NCI-H1930 (cell line): ENCODE measurements at places on chromosomes 13 and 19.

- no peak for DNase-seq
Measured at GRCh38 chr13:51534041-51534817, 50.0 kb upstream of the WDFY2 start.

DNA sequence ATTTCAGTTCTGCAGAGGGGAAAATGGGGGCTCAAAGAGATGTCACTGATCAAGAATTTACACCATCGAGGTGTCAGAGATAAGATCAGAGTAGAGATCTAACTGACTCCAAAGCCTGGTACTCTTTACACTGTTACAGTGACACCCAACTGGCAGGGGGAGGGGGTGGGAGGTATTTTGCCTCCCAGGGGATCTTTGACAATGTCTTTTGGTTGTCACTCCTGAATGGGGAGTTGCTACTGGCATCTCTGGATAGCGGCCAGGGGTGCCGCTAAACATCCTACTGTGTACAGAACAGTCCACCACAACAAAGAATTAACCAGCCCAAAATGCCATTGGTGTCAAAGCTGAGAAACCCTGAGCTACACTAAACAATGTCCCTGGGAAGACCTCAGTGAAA lies 3.1 kb downstream of the FPR3 start:
- DNase-seq = no peak

DNA sequence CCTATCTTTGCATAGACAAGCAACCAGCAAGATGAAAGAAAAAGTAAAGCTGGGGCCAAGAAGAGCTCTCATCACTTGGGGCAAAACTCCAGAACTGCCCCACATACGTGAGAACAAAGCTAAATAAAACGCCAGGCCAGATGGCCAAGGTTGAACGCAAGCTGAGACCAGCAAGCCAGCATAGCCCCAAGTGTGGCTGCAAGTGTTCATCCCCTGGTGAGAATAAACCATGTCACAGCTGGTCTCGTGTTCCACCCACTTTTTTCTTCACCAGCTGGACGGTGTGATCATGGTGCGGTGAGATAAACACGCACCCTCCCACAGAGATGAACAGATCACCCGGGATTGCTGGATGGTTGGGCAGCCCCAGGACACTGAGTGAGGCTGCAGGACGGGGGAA lies 109.6 kb upstream of the CACNA1A start:
- no peak for DNase-seq

GRCh38 chr19:31512181-31512970 lies 163.1 kb upstream of the TSHZ3 start:
- DNase-seq = no peak

- DNase-seq = no peak
Measured at GRCh38 chr13:23477101-23477500, 43.6 kb upstream of the SACS start.

DNA sequence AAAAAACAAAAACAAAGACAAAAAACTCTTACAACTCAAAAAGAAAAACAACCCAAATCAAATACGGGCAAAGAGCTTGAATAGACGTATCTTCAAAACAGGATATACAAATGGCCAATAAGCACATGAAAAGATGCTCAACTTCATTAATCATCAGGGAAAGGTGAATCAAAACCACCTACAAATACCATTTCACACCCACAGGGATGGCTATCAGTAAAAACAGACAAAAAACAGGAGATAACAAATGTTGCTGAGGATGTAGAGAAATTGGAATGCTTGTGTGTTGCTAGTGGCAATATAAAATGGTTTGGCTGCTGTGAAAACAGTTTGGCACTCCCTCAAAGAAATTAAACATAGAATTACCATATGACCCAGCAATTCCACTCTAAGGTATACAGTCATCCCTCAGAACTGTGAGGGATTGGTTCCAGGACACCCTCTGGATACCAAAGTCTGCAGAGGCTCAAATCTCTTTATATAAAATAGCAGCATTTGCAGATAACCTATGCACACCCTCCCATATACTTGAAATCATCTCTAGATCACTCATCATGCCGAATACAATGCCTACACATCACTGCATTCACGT lies 29.7 kb downstream of the MLLT1 start:
- no peak for DNase-seq

- DNase-seq = no peak
Measured at GRCh38 chr13:76937281-76937820, 11.0 kb upstream of the ACOD1 start.

- no peak for DNase-seq
Measured at GRCh38 chr13:30340331-30341250, 33.2 kb upstream of the KATNAL1 start.

DNA sequence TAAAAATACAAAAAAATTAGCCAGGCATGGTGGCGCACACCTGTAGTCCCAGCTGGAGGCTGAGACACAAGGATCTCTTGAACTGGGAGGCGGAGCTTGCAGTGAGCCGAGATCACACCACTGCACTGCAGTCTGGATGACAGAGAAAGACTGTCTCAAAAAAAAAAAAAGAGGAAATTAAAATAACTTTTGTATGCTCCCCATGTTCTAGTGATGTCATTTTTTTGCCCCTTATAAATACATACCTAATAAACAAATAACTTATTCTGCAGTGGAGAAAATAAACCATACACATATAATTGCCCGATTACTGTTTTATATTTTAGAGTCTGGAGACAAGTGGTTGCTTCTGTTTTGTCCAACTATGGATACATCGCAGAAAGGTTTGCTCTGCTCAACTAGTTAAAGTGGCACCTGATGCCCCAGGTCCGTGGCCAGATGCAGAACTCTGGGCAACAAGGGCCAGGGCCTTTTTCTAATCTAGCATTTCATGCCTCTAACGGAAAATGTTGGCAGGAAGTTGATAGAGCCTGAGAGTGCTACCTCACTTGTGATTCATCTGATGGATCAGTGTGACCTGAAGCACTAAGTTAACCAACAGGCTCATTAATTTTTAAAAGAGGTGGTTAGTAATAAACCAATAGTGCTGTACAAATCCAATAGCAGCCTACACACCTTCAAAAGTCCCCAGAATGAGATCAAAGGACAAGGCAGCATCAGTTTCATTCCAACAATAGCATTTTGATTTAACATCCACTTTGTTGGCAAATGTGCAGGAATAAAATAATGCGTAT lies 18.8 kb downstream of the UBE2L5 start:
- no peak for DNase-seq

DNA sequence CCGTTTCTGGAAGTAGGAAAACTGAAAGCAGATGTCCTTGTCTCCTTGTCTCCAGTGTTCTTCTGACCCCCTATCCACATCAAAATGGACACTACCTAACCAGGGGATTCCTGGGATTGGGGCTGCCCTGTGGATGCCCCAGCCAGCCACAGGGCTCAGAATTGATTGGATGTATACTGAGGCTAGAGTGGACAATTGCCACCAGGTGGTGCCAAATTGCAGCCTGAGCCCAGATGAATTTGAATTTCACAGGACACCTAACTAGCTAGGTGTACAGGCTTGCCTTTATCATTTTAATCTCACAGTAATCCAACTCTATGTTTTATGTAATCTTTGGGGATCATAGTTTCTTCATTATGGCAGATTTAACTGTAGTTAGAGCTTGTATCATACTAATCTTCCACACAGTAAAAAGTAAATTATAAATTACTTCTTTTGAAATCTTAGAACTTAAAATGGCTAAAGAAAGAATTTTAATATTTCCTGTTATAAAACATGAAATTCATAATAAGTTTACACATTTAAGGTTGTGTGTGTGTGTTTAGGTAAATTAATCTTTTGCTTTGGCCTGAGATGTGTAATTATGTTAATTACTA lies 58.0 kb downstream of the PIBF1 start:
- peak; percentile 35 for DNase-seq

DNA sequence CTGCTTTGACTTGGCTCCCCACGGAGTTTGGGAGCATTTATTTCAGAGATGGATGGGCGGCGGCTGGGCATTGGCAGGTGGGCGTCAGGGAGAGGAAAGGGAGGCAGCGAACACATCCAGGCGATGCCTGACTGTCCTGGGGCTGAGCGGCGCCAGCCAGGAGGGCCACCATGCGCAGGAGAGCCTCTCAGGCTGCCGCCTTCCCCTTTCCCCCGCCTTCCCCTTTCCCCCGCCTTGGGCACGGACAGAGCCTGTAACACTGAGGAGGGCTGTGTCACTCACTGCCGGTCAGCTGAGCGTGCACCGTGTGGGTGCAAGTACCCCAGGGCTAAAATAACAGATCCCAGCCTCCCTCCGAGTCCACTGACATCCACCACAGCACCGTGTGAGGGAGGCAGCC lies 11.4 kb downstream of the MCF2L start:
- no peak for DNase-seq

DNA sequence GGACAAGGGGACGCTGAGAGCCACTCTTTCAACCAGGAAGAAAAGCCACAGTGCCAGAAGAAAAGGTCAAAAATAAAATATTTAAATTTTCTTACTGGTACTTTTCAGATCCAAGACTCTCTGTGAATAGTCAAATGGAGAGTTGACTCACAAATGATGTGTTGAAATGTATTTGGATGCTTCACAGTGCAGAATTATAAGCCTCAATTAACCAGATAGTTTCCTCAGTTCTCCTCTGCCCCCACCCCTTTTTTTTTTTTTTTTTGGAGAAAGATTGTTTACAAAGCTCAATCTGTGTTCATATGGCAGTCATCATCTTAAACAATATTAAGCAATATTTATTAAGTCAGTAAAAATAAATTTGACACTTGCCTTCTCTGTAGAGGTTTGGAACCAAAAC lies 470.8 kb downstream of the FGF9 start:
- no peak for DNase-seq

DNA sequence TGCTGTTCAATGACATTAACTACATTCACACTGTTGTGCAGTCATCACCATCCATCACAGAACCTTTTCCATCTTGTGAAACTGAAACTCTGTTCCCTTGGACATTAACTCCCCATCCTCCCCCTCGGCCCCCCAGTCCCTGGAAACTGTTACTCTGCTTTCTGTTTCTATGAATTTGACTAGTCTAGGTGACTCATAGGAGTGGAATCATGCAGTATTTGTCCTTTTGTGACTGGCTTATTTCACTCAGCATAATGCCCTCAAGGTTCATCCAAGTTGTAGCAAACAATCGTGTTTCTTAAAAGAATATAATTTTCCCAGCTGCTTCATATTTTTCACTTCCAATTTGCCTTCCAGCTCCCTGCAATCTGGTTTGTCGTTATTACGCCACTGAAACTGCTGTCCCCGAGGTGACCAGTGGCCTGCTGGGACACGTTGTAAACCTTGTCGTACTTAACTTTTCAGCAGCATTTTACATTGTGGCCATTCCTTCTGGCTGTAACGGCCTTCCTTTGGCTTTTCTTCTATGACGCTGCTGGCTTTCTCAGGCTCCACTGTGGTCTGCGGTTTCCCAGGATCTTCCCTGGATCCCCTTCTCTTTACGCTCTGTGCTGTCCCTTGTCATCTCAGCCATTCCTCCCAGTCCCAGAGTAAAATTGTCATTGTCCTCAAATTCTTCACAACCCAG lies 74.0 kb downstream of the DHRS12 start:
- DNase-seq = no peak

DNA sequence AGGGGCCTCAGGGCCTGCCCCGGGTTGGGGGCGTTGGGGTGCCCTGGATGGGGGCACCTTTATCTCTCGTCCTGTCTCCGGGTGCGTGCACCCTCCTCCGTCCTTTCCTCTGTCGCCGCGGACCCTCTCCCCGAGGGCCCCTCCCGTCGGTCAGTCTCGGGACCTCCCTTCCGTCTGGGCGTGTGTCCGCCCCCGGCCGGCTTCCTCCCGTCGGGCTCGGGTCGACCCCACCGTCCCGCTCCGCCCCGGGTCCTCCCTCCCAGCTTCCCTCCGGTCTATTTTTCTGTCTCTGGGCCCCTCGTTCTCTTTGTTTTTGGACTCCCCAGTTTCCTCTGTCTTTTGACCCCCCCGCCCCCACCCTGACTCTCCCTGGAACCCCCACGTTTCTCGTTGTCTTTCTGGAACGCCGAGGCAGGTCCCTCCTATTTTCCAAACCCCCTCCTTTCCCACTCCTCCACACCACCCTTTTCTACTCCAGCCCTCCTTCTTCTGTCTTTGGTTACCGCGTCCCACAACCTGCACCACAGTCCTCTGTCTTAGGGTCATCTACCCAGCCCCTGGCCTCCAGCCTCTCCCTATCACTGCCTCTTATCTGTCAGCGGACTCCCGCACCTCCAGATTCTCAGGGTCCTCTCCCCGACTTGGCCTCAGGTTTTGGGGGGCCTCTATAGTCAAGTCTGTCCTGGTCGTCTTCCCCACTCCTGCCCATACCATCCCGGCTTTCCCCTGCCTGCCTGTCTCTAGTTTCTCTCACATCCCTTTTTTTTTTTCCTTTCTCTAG lies 757 bp downstream of the EGLN2 start:
- DNase-seq = no peak

GRCh38 chr19:33622809-33623511 lies 1.2 kb downstream of the CHST8 start:
- no peak for DNase-seq

DNA sequence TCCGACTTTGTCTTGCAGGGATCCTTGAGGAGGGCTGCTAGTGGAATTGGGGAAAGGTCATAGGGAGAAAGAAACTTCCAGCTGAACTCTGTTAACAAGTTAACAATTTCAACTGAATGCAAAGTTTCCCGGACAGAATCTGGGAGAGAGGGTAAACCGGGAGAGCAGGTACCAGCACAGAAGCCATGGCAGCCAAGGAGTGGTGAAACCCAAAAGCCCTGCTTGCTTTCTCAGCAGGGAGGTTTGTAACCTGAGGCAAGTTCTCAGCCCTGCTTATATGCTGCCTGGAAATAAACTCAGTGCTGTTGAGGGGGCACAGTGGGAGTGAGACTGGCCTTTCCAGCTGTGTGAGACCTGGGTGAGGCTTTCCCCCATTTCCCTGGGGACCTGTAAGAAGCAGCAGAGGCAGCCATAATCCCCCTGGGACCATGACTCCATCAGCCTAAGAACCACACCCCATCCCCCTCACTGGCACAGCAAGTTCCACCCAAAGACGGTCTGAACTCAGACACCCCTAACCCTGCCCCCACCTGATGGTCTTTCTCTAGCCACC lies 84.0 kb downstream of the SUCLA2 start:
- no peak for DNase-seq

DNA sequence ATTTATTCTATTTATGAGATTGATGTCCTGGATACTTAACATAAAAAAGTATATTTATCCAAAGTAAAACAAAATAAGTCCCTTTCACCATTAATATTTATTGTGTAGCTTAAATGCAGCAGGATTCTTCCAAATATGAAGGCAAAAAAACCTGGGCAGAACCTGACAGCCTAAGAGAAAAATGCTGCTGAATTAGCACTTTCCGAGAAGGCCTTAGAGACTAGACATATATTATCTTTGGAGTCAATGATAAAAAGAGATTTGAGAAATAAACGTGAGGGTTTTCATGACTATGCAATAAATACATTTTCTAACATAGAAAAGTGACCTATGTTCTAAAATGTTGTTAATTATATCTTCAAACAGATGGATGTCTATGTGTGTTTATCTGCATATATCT lies 566.9 kb downstream of the PCDH9 start:
- no peak for DNase-seq

DNA sequence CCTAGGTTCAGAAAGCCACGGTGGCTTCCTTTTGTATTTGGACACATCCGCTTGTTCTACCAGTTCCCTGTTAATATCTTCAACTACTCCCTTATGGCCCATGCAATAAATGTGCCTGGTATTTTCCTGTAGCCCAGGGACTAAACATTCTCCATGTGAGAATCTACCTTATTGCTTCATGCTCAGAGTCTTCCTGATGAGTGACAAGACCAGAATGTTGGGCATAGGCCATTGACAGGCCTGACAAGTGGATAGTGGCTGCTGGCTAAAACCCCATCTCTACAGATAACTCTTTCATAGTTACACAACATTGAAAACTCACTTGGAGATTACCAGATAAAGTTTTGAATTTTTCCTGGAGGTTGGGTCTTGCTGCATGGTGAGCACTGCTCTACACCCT lies 449.9 kb downstream of the HS6ST3 start:
- DNase-seq = no peak

- DNase-seq = no peak
Measured at GRCh38 chr19:56476651-56477428, at the start of gene ZNF667. Gene ZNF667, minus strand, starts transcription at chr19:56477345. Its CDS starts 14,975 bp downstream, at chr19:56462370.
